Pancreas (tissue), 10 donors: ENCODE measurements at places on chromosomes 2 and 18.
A peak's percentile ranks its signal among the peaks of the same experiment; 100 is the strongest.

DNA sequence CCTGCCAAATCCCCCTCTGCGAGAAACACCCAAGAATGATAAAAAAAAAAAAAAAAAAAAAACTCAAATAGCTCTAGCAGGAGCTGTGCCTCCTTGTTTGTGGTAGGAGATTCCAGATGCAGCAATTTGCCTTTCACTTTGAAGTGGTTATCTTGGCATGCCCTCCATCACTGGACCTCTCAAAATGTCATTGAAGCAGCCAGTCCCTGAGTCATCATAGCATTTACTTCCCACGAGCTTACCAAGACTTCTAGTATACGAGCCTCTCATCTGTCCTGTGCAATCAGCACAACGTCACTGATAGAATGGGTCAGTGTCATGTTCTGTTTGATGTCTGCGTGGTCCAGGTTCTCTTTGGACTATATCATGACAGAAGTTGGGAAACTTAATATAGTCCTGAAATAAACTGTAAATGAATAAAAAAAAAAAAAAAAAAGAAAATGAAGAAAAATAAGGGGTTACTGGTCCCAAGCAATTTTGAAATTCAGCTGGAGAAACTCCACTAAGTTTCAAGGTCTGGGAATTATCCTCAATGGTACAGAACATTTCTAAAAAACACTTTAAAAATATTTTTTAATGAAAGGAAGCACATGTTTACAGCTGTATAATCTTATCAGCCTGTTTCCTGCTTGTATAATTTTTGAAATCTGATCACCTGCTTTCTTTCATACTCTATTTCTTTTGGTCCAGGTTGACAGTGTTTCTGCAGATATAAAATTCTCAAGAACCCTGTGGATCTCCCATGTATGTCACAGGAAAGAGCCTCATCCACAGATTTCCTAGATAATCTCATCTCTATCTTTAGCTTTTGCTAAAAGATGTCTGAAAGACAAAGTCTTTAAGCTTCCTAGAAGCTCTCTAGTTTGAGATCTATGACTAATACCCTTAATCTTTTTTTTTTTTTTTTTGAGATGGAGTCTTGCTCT, 74.1 kb upstream of the EHBP1 start:
- no peak for DNase-seq

DNA sequence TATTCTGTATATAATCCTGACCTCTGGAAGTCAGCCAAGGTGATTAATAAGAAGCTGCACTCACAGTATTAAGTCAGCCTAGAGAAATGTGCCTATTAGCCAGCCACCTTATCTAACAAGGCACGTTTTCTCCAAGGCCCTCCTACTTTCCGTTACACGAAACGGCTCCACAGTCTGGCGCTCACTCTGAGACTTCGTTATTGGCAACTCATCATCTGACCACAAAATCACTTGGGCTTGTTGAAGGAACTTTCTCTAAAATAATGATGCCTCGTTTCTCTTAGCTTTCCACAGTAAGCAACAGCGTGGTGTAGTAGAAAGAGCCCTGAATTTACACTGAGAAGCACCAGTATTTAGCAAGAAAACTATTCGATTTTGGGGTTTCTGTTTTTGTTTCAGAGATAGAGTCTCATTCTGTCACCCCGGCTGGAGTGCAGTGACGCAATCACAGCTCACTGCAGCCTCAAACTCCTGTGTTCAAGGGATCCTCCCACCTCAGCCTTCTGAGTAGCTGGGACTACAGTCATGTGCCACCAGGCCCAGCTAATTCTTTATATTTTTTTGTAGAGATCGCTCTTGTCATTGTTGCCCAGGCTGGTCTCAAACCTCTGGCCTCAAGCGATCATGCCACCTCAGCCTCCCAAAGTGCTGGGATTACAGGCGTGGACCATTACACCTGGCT, 53.6 kb upstream of the SLC14A1 start:
- DNase-seq: no peak

GRCh38 chr2:68060652-68061051, 2.2 kb downstream of the C1D start:
- no peak for DNase-seq

GRCh38 chr2:114661971-114662939, 219.8 kb downstream of the DPP10 start:
- peak; percentile 16 for DNase-seq

DNA sequence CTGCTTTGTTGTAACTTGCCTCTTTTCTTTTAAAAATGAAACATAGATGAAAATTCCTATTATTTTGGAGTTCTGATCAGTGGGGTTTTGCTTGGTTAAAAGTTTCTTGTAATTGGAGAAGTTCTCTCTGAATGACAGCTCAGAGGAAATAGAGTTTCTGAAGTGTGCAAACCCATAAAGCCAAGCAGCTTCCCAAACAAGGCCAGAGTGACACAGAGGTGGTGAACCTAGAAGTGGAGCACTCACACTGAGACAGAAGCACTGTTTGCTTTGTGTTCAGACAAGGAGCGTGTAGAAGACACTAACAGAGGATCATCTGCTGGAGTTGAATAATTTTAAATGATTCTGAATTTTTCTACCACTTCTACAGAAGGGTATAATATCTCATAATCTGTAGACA, 49.2 kb downstream of the FBXO48 start:
- DNase-seq: no peak

GRCh38 chr2:27962006-27962405, 71.5 kb downstream of the BABAM2 start:
- no peak for DNase-seq

- peak; percentile 88 for DNase-seq
Measured at GRCh38 chr2:174561283-174561971, 36.2 kb downstream of the WIPF1 start.

- no peak for DNase-seq
Measured at GRCh38 chr18:55244546-55244945, 285.3 kb upstream of the CCDC68 start.

DNA sequence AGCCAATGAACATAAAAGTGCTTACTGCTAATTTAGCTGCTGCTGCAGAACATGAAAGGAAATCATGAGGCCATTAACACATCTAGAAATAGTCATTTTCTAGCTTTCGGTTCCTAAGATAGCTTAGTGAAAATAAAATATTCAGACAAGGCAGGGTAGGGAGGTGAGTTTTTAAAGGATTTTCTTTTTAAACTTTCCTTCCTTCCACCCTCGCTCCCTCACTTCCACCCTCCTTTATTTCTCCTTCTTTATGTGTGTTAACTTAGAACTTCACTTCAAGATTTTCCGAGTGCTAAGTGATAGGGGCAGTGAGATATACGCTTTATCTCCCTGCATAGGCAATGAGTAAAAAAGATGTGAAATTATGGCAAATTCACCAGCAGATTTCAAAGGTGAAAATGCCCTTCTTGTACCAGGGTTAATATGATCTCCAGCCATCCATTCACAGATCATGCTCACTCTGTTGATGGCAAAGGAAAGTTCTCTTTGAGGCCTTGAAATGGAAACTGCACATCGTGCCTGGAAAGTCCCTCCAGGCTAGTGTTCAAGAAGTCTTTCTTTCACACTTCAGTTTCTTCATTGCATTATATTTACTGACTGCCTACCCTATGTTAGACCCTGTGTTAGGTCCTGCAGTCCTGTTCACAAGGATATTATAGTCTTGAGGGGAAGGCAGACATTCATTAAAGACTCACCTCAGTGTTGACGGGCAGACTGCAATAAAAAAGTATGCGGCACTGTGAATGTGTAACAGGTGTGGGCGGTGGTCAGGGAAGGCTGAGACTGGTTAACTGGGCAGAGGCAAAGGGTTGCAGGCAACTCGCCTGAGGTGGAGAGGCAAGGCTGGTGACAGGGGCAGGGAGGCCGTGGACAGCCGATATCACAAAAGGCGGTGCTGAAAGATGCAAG, 200.8 kb downstream of the PLCL1 start:
- no peak for DNase-seq

- DNase-seq: no peak
Measured at GRCh38 chr18:48776641-48777025, 174.1 kb downstream of the SMAD7 start.

DNA sequence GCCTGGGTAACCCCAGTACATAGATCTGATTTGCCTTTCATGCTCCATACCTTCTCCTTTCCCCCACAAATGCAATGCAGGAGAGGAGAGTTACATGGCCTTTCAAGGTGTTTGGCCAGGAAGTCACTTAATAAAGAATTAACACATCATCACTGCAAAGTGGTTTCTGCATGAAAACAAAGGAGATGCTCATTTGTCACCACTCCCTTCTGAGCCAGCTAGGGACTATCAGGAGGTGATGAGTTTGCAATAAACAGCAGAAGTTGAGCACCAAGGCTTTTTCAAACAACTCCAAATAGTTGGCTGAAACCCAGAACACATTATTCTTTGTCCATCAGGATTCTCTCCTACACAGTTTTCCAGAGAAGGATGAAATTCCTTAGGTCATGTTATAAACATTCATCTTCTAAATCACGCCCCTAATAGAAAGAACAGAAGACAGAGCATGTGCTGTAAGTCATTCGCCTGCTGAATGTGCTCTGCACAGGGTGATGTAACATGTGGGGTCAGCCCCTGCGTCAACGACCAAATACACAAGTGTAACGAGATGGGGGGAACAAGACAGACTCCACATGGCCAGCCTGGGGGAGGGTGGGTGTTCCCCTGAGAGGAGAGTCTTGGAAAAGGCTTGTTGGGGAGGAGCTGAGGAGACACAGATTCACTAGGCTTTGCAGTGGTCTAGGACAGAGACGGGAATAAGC, 87.3 kb upstream of the RMDN2 start:
- DNase-seq: no peak

DNA sequence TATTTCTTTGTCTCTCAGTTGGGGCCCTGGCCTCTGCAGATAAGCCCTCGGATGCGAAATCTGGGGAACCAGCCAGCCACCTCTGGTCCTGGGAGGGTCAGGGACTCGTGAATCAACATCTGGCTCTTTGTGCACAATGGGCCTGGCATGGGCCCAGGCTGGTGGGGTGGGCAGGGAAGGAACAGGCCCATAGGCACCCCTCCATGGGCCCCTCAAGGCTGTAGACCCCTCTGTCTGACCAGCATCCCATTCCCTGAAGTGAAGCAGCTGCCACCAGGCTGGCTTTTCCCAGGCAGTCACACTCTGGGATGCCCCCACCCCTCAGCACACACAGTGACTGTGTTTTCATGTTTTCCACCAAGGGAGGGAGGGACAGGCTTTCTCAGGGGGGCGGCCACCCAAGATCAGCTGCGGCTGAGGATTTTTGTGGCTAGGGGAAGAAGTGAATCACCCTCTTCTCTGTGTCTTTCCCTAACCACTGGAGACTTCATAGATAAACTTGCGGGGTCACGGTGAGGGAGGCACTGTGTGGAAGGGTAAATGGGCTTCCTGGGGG, 166.0 kb downstream of the AGAP1 start:
- no peak for DNase-seq

DNA sequence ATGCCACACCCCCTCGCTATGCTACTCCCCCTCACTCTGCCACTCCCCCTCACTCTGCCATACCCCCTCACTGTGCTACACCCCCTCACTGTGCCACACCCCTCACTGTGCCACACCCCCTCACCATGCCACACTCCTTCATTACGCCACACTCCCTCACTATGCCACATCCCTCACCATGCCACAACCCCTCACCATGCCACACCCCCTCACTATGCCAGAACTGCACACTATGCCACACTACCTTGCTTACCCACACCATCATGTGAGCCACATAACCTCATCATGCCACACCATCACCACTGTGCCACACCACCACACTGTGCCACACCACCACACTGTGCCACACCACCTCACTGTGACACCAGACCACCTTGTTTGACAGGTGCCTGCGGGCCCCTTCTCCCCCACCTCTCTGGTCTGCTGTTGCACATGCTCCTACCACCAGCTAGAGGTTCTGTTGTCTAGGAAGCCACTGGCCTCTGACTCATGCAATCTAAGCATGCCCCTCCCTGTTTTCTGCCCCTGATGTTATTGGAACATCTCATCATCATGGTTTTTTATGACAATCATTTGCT, 22.0 kb downstream of the MARCHF4 start:
- no peak for DNase-seq

DNA sequence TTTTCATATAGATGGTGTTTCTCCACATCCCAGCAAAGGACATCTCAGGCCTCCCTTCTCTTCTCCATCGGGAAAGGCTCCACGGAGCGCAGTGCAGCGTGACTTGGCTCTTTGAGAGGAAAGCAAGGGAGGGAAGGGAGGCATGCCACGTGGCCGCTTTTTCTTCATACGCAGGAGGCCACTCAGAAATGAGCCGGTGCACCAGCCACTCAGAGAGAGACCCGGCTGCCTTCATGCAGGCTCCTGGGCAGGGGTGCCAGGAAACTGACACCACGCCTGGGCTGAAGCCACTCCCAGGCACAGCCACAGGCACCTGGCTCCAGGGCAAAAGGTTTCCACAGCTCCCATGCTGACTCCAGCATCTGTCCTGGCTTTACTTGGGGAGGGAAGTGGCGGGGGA, 11.1 kb upstream of the LOXHD1 start:
- DNase-seq: no peak

- no peak for DNase-seq
Measured at GRCh38 chr18:52175406-52175805, 164.6 kb upstream of the DCC start.

DNA sequence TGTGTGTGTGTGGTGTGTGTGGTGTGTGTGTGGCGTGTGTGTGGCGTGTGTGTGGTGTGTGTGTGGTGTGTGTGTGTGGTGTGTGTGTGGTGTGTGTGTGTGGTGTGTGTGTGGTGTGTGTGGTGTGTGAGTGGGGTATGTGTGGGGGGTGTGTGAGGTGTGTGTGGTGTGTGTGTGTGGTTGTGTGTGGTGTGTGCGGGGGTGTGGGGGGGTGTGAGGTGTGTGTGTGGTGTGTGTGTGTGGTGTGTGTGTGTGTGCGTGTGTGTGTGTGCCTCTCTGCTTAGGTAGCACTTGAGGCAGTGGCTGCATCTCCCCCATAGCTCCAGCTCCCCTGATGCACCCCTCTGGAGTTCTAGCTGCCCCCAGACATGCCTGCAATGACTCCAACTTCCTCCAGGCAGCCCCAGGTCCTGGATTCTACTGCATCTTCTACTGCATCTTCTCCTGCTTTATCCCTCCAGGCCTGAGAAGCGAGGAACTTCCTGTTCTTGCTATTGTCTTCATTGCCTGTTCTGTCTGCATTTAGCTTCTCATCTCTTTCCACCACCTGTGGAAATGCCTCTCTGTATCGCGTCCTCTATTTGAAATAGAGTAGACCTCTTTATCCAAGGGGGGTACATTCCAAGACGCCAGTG, 22.2 kb upstream of the MLPH start:
- no peak for DNase-seq

- DNase-seq: no peak
Measured at GRCh38 chr2:109345653-109346480, 216.9 kb downstream of the SH3RF3 start.

DNA sequence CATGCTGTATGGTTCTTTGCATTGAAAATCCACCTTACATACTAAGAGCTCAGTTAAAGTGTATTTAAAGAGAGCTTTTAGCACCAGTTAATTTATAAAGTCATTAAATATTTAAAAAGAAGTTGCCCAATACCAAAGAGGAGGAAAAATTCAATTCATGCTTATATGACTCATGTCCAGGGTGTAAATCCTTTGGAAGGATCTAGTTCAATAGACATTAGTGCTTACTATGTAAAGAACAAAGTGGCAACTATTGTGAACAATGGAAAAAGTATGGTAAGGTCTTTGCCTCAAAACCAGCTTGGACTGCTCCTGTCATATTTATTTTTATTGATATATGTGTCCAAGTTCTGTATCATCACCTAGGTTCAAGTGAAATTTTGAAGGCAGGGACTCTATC, 90.5 kb downstream of the SCN9A start:
- DNase-seq: no peak

DNA sequence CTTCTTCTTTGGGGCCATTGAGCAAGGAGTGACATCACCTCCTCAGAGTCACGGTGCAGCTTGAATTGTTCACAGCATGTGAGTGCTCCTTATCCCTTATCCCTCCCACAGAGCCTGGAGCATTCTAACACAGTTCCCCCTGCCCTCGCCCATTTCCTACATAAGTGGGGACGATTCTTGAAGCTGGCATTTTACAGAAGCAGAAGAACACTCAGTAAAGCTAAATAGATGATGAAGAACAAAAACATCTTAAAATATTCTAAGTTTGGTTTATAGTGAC, 135.8 kb upstream of the APCDD1 start:
- no peak for DNase-seq
